NAMALWA (cell line): ENCODE measurements at places on chromosomes 4 and X.

DNA sequence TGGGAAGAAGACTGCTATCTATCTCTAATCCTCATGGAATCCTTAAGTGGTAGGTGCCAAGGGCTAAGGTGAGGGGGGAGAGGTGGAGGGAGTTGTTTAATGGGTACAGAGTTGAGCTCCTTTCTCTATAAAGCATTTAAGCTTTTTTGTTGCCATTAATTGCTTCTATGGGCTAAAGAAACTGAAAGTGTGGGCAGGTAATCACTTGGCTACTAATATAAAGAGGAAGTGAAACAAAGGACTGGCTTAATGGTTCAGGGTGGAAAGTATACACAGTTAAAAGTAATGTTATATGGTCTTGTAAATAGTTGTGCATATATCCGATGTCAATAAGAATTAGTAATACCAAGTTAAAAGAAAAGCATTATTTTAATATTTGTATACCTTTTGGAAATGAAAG is 83.9 kb downstream of the POLA1 start:
- peak; percentile 68 for DNase-seq

GRCh38 chr4:102625232-102625930 is 124.2 kb downstream of the NFKB1 start:
- DNase-seq: peak; percentile 58

GRCh38 chr4:3225936-3226335 is 23.0 kb upstream of the MSANTD1 start:
- DNase-seq: no peak

- DNase-seq: peak; percentile 64
Measured at GRCh38 chrX:129606918-129607317, 47.8 kb downstream of the APLN start.

- DNase-seq: no peak
Measured at GRCh38 chr4:133920236-133920635, 281.4 kb downstream of the PABPC4L start.

DNA sequence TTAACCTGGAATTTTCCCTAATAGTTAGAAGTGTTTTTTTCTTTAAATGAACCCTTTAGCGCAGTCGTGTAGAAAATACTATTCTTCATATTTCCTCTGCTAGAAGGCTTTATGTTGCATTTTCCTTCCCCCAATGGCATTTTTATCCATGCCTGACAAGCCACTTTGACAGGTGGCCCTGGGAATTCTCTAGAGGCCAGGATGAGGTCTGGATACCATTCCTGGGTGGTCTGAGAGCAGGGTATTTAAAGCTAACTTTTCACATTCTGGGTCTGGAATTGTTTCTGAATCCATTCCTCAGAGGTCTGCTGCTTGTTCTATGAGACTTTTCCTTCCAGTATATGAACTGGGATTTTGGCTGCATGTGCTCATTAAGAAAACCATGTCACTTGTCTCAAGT is 31.2 kb upstream of the PDGFRA start:
- no peak for DNase-seq

- DNase-seq: peak; percentile 86
Measured at GRCh38 chr4:85701861-85702321, 226.9 kb downstream of the ARHGAP24 start.

DNA sequence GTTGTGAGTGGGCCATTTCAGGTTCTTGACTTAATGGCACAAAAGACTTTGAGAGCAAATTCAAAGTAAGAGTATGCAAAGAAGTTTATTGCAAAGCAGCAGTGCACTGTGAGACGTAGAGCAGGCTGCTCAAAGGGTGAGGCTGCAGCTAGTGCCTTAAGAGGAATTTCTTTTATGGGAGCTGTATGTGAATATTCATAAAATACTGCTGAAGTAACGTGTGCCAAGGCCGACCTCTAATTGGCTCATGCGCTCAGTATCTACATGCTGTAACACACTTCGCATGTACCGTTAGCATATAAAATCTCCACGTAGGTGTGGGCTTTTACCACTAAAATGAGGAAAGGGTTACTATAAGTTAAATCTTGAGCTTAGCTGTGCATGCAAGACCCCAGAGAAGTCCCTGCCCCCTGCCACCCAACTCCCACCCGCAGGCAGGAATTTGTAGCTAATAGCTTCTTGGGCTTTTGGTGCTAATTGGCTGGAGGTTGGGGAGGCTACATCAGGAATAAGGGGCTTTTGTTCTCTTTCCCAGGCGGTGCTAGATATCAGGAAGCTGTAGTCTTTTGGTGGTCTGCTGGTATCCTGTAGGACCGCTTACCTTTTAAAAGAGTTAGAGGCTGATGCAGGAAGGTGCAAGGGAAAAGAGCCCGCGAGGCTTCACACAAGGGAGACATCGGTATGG is 47.6 kb downstream of the FSTL5 start:
- DNase-seq: no peak

GRCh38 chrX:1491851-1492349 is 39.2 kb upstream of the ASMTL start:
- peak; percentile 90 for DNase-seq

DNA sequence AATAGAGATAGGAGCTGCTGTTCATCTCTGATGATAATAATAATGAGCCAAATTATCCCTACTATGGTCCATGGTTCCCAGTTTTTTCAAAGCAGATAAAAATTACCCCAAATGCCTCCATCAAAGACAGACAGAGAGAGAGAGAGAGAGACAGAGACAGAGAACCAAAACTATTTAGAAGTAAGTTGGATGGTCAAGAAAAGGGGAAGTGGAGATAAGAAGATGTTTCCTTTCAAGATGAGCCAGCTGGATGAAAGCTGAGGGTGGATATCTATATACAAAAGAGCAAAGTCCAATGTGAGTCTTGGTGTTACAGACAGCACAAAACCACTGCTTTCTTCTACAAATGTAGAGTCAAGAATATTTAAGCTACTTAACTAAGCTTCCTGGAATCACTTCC is 173.9 kb downstream of the GRIA3 start:
- DNase-seq: no peak

GRCh38 chrX:69226459-69227158 is 61.4 kb upstream of the PJA1 start:
- no peak for DNase-seq

- peak; percentile 96 for DNase-seq
Measured at GRCh38 chr4:150402871-150403272, 179.1 kb upstream of the MAB21L2 start.

- no peak for DNase-seq
Measured at GRCh38 chr4:98786866-98787265, 128.5 kb upstream of the TSPAN5 start.
